GF-D8 (cell line): ENCODE measurements at places on chromosomes 5 and 9.
A peak's percentile ranks its signal among the peaks of the same experiment; 100 is the strongest.

DNA sequence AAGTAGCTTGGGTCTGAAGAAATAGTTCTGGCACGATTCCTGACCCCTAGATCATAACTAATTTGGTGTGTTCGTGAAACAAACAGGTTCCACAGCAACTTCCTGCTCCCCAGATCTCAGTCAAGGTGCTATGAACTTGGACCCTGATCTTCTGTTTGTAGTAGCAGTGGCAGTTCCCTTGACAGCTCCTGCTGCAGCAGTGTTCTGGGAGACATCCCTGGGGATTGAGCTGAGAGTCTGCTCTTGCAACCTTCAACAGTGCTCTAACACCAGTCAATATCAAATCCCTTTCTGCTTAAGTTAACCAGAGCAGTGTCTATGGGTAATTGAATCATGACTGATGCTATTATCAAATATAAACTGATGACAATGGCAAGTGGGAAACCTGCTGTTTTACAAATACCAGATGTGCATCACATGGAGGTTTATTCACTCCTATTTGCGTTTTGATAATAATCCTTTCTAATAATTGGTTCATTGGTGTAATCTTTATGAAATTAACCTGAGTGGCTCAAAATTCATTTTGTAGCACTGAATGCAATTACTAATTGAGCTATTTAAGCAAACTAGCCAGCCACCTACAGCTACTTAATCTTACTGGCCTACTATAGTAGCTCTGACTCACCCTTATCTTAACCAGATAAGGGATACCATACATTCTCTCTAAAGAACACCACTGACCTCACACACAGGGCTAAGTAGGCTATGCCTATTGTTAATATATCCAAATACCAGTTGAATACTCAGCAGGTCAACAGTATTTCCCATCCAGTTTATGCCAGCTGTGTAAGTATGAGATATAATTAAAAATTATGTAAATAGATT lies 21.9 kb downstream of the KDM4C start:
- no peak for DNase-seq

- DNase-seq = no peak
Measured at GRCh38 chr9:36138496-36138895, 2.0 kb downstream of the GLIPR2 start.

GRCh38 chr9:1461812-1462211 lies 411.7 kb downstream of the DMRT2 start:
- DNase-seq = no peak

- DNase-seq = no peak
Measured at GRCh38 chr9:133787754-133788025, 49.5 kb upstream of the SARDH start.

DNA sequence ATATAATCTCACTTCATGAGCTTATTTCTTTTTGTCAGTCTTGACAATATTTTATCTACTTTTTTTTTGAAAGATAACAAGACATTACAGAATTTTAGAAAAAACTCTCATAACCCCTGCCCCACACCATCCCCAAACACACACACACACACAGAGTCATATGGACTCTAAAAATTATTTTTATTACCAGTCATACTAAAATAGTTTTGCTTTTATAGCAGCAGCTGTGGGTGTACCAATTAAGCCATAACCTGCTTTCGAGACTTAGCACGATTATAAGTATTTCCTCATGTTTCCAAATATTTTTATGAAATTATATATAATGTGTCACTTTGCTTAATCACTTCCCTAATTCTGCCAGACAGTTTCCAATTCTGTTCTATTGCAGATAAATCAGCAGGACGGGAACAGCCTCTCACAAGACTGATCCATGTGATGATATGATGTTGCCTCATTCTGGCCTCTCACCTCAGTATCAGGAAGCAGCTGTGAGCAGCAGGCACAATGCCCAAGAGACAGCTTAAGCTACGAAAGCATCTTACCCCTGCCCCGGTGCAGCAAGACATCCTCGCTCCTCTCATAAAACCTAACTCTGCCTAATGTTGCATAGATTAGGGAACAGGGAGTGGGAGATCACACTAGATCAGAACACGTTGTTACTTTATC lies 7.0 kb downstream of the PDCL start:
- peak; percentile 99 for DNase-seq

GRCh38 chr9:98085058-98085457 lies 28.5 kb downstream of the NANS start:
- DNase-seq = no peak

DNA sequence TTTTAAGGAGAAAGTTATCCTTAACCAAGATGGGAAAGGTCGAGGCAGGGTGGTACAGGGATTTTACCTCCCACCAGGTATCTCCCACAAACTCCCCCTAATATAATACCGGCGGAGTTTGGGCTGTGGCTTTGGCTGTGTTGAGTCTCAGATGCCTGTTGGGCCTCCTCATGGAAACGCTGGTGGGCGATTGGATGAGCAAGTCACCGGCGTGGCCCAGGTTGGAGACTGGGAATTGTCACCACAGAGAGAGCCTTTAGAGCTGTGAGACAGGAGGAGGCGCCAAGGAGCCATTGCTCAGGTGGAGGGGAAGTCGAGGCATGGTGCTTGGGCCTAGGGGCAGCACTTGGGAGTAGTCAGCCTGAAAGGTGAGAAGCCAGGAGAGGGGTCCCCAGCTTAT lies 3.4 kb upstream of the CAMSAP1 start:
- no peak for DNase-seq

GRCh38 chr5:173736923-173737412 lies 120.5 kb upstream of the BOD1 start:
- DNase-seq = no peak

DNA sequence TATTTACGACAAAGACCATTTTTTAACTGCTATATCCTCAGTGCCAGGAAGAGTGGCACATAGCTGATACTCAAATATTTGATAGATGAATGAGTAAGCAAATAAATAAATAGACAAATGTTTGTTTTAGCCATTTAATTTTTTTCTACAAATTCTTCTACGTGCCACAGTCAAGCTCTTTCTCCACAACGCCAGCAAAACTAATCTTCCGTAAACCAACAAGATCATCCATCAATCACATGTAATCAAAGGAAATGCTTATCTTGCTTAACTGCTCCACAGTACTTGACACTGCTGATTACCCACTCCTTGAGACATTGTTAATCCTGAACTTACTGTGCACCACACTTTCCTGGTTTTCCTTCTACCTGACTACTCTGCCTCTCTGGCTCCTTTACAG lies 136.7 kb downstream of the EDIL3 start:
- no peak for DNase-seq

GRCh38 chr9:96495341-96495740 lies 45.4 kb downstream of the HABP4 start:
- DNase-seq = no peak

GRCh38 chr5:6586647-6587042 lies 46.2 kb downstream of the NSUN2 start:
- DNase-seq = no peak

DNA sequence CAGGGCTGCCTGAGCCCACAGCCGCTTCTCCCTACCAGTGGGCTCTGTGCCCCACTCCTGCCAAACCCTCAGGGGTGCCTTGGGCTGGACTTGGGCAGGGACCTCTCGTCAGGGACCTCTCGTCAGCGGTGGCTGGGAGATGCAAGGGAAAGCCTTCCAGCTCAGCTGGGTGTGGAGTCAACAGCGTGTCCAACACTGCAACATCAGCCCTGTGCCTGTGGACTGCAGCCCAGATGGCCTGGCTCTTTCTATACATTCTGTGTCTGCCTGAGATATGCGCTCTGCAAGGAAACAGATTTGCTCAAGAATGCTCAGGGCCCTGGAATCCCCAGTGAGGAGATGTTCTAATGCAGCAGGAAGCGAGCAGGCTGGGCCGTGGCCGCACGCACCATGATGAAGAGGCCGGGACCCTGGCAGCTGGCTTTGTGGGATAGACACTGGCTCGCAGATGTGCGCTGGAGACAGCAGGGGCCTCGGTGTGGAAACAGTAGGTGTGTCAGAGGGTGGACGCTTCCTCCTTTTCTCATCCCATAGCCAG lies 85.0 kb upstream of the COL5A1 start:
- no peak for DNase-seq

- DNase-seq = peak; percentile 44
Measured at GRCh38 chr9:37302277-37302676, 120.2 kb upstream of the GRHPR start.

- DNase-seq = no peak
Measured at GRCh38 chr5:38734353-38734752, 111.5 kb upstream of the OSMR start.

- no peak for DNase-seq
Measured at GRCh38 chr5:142263346-142263745, 61.5 kb downstream of the SPRY4 start.

- no peak for DNase-seq
Measured at GRCh38 chr5:176640616-176641015, 6.7 kb upstream of the TSPAN17 start.

DNA sequence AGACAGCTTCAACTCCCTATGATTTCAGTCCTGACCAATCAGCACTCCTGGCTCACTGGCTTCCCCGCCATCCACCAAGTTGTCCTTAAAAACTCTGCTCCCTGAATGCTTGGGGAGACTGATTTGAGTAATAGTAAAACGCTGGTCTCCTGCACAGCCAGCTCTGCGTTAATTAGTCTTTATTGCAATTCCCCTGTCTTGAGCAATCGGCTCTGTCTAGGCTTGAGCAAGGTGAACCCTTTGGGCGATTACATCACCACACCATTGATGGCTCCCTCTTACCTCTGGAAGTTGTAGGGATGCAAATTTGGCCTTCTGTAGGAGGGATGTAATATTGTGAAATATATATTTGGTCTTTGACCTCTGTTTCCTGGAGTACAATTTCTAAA lies 2.9 kb upstream of the SLC23A1 start:
- DNase-seq = peak; percentile 67

- DNase-seq = no peak
Measured at GRCh38 chr5:56317923-56318561, 84.9 kb upstream of the ANKRD55 start.

DNA sequence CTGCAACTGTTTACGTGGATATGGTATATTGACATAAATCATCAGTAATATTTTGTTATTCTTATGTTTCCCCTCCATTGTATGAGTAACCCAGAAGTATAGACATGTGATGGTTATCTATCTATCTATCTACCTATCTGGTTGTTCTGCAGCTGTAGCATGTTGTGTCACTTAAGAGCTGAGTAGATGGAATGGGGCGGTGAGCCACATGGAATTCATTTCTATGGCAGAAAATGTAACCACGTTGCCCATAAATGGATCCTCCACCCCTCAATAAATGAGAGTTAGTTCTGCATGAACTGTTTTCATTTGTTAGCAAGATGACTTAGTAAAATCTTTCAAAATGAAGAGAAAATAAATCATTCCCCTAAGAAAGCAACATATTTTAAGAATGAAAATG lies 553.2 kb downstream of the MAT2B start:
- DNase-seq = no peak

DNA sequence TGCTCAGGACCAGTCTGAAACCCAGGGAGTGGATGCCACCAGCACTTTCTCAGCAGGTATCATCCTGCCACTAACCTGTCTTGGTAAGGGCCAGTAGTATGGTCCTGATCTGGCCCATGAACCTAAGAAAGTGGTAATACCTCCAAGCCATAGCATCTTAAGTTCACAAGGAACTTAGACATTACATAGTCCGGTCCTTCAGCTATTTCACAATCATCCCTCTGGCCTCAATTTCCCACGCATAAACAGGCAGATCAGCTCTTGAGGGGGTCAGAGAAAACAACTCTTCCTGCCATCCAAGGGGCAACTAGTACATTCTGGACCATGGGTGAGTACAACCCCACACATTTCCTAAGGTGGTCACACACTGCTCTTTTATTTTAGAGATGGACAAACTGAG lies 88.2 kb downstream of the PPIC start:
- DNase-seq = no peak

- no peak for DNase-seq
Measured at GRCh38 chr9:1532171-1532570, 482.0 kb downstream of the DMRT2 start.

GRCh38 chr9:111253742-111254437 lies 76.1 kb downstream of the OR2K2 start:
- no peak for DNase-seq

GRCh38 chr5:131589510-131590348 lies 45.3 kb downstream of the RAPGEF6 start:
- DNase-seq = no peak

DNA sequence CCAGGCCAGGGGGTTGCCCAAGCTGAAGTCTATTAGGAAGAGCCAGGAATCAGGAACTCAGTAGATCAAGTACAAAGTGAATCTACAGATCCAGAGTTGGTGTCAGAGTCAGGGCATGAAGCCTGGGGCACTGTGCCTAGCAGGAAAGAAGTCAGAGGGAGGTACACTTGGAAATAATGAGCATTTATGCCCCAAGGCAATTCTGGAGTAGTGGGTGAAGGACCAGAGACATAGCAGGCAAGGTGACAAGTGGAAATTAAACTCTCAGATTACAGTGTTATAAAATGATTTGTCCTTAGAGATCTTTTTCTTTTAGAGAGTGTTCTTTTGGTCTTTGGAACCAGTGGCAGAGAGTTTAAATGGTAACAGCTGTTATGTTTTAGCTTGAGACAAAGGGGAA lies 138.0 kb downstream of the ADAMTSL1 start:
- DNase-seq = no peak

DNA sequence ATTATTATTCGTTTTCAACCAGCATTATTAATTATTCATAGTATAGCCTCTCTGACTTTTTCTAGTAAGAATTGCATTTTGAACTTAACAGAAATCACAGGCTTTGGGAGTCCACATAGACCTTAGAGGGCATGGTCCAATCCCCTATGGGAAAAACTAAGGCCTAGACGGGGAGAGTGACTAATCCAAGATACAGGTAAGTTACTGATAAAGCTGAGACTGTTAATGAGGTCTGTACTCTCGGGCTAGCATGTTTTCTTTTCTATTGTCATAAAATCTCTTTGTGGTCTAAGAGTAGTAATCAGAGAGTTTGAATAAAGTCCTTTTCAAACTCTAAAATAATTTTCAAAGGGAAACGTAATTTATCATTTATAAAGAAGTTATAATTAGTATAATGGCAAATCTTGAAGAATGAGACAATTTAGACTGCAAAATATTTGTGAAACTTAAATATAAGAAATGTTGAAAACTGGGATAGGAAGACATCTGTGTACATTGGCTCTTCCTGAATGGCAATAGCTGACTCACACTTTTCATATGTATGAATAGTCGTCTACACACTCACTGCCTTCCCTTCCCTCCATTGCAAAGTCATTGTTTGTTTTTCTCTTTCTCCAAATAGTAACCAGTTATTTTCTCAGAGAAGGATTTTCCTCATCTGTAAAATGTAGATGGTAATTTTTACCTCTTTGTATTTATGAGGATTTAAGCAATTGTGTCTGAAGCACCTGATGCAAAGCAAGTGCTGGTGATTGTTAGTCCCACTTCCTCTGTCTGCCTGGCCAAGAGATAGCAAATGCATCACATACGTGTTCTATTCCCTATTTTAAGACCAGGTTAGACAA lies 207.9 kb upstream of the CD180 start:
- DNase-seq = no peak

- DNase-seq = no peak
Measured at GRCh38 chr9:105311306-105311705, 66.9 kb downstream of the SLC44A1 start.

GRCh38 chr5:83270311-83270710 lies 193.0 kb downstream of the XRCC4 start:
- DNase-seq = no peak

- no peak for DNase-seq
Measured at GRCh38 chr9:70868661-70869652, 252.5 kb downstream of the TRPM3 start.
